ENCODE measurements at places on chromosomes 6 and 20.

- no peak for DNase-seq
Measured at GRCh38 chr6:3850451-3851203, 1.5 kb downstream of the FAM50B start.

GRCh38 chr6:7262746-7263518 is 50.1 kb downstream of the SSR1 start:
- no peak for DNase-seq

DNA sequence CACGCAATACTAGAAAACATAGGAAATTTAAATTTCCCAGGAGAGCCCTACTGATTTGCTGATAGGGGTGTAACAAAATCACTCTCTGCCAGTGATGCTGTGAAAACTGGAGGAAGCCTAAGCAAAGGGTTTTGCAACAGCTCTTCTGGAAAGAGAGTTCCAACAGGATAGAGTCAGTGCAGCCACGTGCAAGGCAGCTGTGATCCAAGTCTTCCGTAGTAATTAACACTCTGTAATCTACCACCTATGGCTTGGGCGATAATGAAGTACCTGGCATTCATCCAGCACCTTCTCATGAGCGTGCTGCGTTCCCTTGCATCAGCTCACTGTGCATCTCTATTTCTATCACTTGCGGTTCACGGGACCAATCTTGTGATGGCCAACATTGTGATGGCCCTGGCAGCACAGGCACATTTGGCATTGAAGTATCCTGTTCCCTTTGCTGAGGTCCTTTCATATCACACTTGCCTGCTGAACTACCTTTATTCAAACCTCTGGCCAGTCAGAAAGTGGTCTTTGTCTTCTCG is 48.2 kb downstream of the IRF4 start:
- DNase-seq: no peak

DNA sequence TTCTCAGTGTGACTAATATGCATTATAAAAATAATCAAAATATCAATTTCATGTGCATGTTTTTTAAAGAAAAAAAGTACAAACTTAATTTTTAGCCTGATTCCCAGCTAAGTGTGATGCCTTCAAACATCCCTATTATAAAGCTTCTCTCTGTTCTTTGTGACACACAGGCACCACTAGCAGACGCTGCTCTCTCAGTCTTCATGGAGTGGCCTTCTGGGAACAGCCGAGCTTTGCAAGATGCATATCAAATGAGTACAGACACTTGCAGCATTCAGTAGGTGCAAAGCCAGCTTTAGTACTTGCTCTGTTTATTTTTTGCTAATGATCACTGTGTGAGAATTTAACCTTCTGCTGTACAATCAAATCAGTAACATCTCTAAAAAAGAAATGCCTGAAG is 340.0 kb downstream of the ADGRB3 start:
- DNase-seq: no peak

DNA sequence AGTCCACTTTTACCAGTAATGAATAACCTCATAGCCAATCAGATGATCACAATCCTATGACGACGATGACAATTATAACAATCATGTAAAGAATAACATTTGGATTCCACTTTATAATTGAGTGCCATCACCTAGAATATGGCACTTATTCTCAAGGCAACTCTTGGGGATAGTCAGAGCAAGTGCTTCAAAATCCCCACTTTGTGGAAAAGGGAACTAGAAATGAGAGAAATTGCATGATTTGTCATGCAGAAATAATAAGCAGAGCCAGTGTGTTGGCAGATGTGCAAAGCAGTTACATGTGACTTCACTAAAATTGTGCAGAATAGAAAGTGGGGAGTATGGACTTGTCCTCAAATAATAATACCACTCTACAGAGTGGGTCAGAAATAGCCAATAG is 41.3 kb downstream of the FRK start:
- no peak for DNase-seq

GRCh38 chr20:51327251-51327841 is 215.2 kb downstream of the NFATC2 start:
- no peak for DNase-seq

- DNase-seq: no peak
Measured at GRCh38 chr20:21514553-21515251, 838 bp upstream of the NKX2-2 start.

DNA sequence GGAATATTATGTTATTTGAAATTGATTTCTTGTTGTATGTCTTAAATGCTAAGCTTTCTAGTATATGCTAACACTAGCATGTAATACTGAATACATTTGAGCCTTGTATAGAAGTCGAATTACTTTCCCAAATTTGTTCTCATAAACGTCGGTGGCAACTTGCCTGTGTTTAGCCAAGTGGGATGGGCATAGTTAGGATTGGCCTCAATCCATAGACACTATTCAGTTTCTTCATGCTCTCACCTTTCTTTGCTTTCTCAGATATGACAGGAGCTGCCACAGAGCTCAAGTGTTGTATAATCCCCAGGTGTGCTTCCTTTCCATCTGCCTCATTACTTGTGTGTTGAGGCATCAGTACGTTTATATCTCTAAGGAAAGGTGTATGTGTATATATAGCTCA is 19.3 kb downstream of the ZNF334 start:
- no peak for DNase-seq

DNA sequence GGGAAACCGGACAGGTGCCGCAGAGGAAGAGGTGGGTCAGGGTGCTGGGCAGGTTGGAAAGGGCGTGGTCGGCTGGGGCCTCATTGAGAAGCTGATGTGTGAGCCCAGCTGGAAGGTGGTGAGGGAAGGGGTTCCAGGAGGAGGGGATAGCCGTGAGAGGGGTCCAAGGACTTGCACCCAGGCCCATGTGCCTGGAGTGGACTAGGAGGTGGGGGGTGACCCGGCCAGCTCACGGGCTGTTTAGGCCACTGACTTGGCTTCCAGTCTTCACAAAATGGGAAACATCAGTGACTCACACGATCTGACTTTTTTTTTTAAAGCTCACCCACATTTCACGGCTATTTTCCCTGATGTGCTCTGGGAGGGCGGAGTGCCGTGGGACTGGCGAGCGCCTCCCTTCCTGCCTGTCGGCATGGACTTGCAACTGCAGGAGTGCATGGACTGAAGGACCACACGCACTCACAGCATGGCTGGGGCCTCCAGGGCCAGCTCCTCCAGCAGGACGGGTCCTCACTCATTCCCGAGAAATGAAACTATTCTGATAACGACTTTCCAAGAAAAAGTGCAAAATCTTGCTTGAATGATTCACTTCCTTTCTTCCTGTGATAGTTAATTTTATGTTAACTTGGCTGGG is 13.5 kb upstream of the PDE10A start:
- no peak for DNase-seq

DNA sequence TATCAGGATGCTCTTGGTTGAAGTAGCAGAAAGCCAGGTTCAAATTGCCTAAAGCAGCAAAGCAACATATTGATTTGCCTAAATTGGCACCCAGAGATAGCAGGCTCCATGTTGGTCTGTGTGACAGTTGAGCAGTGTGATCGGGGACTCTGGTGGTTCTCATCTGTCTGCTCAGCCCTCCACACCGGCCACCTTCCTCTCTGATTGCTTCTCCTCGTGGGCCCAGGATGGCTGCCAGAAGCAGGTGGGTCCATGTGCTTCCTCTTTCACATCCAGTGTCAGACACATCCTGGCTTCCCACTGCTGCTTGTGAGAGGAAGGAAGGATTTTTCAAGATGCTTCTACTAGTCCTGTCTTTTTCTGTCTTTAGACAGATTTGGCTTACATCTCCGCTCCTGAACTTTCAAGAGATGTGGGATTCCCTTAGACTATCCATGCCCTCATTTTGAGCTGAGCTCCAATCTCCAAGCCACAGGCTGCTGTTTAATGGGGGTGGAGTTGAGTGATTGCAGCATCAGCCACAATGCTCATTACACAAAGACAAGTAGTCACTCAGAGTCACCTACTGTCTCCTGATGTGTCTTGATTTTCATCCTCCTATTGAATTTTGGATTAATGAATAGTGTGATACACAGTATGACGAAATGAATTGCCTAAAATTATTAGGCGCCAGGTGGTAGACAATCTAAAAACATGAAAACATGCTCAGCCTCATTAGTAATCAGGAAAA is 122.2 kb downstream of the ZDHHC14 start:
- DNase-seq: no peak

DNA sequence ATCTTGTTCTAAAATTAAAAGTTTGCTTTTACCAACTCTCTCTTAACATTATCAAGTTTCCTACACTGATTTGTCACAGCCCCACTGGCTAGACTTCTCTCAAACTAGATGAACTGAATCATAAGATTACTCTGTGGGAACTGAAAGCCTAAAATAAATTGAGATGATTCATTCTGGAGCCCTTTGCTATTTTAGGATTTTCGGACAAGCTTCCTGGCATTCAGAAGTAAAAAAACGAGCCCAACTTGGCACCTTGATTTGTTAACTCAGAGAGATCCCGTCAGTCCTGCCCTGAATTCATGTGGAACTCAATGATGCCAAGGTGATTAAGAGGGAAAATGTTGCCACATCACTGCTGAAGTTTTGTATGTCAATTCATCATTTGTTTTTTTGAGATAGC is 122.0 kb upstream of the NRSN1 start:
- no peak for DNase-seq

DNA sequence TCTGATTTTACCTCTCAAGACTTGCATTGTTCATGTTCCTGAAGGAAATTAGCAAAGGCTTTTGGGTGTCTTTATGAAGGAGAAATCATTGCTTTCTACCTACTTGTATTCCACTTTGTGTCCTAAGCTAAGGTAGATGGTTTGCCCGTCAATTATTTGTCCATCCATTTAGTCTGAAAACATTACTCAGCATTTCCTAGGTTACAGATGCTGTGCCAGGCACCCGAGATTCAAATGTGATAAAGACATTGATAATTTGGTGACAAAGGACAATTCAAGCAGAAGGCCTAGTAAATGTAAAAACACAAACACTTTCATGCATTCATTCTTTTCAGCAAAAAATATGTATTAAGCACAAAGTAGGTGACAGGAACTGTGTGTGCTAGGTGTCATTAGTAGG is 251.1 kb downstream of the FARS2 start:
- no peak for DNase-seq

- DNase-seq: no peak
Measured at GRCh38 chr6:134046054-134046453, 6.4 kb downstream of the SLC2A12 start.

DNA sequence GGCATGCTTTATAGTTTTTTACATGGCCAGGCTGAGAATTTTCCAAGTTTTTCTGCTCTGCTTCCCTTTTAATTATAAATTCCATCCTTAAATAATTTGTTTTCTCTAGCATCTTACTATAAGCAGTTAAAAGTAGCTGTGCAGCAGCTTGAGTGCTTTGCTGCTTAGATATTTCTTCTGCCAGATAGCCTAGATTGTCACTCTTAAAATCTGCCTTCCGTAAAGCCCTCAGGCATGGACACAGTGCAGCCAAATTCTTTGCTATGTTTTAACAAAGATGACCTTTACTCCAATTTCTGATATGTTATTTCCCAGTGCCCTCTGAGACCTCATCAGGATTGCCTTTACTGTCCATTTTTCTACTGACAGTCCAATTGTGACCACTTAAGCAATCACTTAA is 92.6 kb upstream of the SGK1 start:
- DNase-seq: no peak

DNA sequence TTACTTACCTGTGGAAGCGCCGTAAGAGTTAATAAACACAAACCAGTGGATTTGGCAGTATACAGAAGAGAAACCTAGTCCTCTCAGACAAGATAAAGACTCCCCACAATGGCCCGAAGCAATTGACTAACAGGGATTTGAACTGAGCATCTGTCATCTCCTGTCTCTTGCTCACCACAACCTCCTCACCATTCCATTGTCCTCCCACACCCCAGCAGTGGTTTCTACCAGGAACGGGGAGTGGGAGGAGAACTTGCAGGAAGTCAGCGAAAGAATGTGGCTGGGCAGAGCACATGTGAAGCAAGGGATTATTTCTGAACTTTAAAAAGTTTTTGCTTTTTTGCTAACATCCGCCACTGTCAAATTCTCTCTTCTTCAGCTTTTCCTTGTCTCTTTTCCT is 24.6 kb upstream of the TAAR1 start:
- no peak for DNase-seq

DNA sequence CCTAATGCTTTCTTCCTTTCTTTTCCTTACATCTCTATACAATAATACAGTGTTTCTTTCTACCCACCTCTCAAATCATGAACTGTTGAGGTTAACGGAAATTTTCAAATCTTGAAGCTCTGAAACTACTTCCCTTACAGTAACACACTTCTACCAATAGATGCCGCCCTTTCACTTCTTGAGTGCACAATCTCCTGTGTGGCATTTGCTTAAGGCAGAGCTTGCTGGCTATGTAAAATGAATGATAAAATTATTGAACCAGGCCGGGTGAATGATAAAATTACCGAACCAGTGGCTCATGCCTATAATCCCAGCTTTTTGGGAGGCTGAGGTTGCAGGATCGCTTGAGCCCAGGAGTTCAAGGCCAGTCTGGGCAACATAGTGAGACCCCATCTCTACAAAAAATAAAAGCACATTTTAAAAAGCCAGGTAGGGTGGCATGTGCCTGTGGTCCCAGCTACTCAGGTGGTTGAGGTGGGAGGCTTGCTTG is 56.8 kb downstream of the KCNS1 start:
- DNase-seq: peak; percentile 28

DNA sequence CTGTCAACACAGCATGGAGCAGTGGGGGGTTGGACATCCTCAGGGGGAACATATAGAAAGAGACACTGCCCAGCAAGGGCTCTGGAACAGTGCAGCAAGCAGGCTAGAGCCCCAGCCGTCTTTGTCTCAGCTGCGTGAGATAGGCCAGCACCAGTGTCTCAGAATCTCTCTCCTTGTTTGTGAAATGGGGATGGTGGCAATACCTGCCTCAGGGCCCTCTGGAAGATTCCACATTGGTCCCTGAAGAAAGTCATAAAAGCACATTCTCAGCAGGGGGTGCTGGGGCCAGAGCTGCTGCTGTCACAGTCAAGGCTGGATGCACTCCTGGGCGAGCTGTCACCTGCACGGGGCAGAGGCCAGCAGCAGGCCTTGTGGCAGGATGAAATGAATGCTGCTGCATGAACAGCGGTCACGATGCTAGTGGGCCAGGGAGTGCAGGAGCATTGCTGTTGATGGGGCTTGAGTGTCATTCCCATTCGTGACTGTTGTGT is 121.7 kb downstream of the SYCP2 start:
- no peak for DNase-seq

DNA sequence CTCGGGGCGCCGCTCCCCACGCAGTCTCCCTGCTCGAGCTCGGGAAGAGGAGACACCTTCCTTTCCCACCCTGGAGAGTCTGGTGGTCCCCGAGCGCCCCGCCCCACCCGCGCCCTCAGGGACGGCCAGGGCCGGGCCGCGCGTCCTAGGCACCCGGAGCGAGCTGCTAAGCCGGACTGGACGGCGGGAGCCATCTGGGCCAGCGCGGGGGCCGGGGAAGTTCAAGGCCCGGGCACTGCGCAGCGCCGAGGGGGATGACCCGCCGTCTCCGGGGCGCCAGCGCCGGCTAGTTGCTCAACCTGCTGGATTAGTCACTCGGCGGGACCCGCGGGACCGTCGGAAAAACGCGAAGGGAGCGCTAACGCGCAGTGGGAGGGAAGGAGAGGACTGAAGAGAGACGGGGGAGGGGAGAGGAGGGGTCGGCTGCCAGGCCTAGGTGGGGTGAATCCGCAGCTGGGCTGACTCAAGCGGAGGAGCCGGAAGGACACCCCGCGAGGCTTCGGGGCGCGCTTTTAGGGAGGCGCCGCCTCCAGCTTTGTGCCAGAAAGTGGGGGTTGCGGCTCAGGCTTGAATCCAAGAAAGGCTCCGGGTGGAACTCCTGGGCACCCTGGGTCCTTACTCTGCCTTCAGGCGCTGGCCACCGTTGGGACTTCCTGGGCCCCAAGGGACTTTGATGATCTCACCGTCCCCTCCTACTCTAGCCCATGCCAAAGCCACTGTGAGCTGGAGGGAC is 75.7 kb upstream of the FOXP4 start:
- no peak for DNase-seq

GRCh38 chr6:38794682-38795081 is 79.6 kb downstream of the DNAH8 start:
- no peak for DNase-seq

- DNase-seq: no peak
Measured at GRCh38 chr6:131379948-131380347, 193.1 kb upstream of the ARG1 start.
